Motor neuron (in vitro differentiated cells): ENCODE measurements at places on chromosomes 2 and 18. TPM values are rescaled to one million over a fixed set of nuclear protein-coding genes. Genes with fewer than 3 reads are reported as not detected.

- peak; percentile 87 for ATAC-seq
These were observed 102.6 kb downstream of the VSNL1 start for GRCh38 chr2:17643031-17643615.

GRCh38 chr2:239298116-239298804 lies 102.6 kb downstream of the HDAC4 start:
- peak; percentile 43 for ATAC-seq

GRCh38 chr2:11375025-11375688 lies 30.7 kb upstream of the ROCK2 start:
- ATAC-seq = no peak

DNA sequence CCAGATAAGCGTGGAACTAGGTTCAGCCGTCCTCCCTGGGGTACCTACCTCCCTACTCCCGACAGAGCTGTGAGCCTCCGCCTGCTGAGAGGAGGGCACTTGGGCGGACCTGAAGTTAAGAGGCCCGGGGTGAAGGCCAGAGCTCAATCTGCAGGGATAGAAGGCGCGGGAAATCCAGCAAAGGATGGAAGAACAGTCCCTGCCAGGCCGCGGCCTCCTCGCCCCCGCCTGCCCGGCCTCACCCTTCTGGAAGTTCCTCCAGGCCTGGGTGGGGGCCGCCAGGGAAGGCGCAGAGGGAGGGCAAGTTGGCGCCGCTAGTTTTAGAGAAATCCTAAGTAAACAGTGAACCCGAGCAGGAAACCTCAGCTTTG lies 13.0 kb downstream of the EN1 start:
- ATAC-seq = no peak

GRCh38 chr2:29753671-29754444 lies 167.5 kb downstream of the ALK start:
- ATAC-seq = no peak

GRCh38 chr2:64652231-64653108 lies 1.2 kb downstream of the SERTAD2 start:
- peak; percentile 2 for ATAC-seq

Gene KCNG2
- total RNA-seq = 0.34 and 0.76 TPM in 2 replicates

Gene BMP10
- not detected in 2 replicates for total RNA-seq

Gene SERPINB12
- not detected in 2 replicates for total RNA-seq
